ENCODE measurements at places on chromosomes 16 and 17. TPM values are rescaled to one million over a fixed set of nuclear protein-coding genes. Genes with fewer than 3 reads are reported as not detected.

ADAP2 gene
- total RNA-seq: 0.91 TPM

CARD14 gene
- not detected for total RNA-seq

KRT36 gene
- not detected for total RNA-seq

ZSCAN10 gene
- 0.24 TPM for total RNA-seq

KRT31 gene
- not detected for total RNA-seq

CDK12 gene
- total RNA-seq: 78.3 TPM

CCL4 gene
- 3.1 TPM for total RNA-seq

PROCA1 gene
- total RNA-seq: 7.3 TPM

SHISA9 gene
- not detected for total RNA-seq

TMEM106A gene
- 15.1 TPM for total RNA-seq

KRT34 gene
- not detected for total RNA-seq

CSF3 gene
- total RNA-seq: not detected

CD300E gene
- total RNA-seq: not detected

FBXO39 gene
- 0.81 TPM for total RNA-seq

KRTAP2-1 gene
- total RNA-seq: not detected

KREMEN2 gene
- total RNA-seq: not detected

PHOSPHO1 gene
- total RNA-seq: not detected

MMP25 gene
- 34.8 TPM for total RNA-seq

C17orf107 gene
- 0.48 TPM for total RNA-seq

CHST4 gene
- total RNA-seq: not detected

AANAT gene
- not detected for total RNA-seq

RSL1D1 gene
- 242 TPM for total RNA-seq

CLEC19A gene
- not detected for total RNA-seq

TMC5 gene
- 0.20 TPM for total RNA-seq

CCDC200 gene
- total RNA-seq: not detected

CD300LB gene
- total RNA-seq: not detected

HBQ1 gene
- total RNA-seq: not detected

PRSS33 gene
- not detected for total RNA-seq

C1QTNF8 gene
- not detected for total RNA-seq

NT5C gene
- total RNA-seq: 68.0 TPM

PIK3R5 gene
- total RNA-seq: 84.4 TPM

PTX4 gene
- total RNA-seq: not detected

OR1A2 gene
- not detected for total RNA-seq

Data from activated naive CD4-positive, alpha-beta T cell treated with anti-CD3 and anti-CD28 coated beads, Interleukin-2, amount 10 ng/mL, durations not matched to agents 5 hours and 36 hours (primary cell).